ENCODE measurements at places on chromosomes 3 and 15.

GRCh38 chr3:149796026-149796425 is 3.7 kb upstream of the ANKUB1 start:
- no peak for DNase-seq

GRCh38 chr3:126834596-126835471 is 130.8 kb downstream of the CHCHD6 start:
- DNase-seq, result no peak

DNA sequence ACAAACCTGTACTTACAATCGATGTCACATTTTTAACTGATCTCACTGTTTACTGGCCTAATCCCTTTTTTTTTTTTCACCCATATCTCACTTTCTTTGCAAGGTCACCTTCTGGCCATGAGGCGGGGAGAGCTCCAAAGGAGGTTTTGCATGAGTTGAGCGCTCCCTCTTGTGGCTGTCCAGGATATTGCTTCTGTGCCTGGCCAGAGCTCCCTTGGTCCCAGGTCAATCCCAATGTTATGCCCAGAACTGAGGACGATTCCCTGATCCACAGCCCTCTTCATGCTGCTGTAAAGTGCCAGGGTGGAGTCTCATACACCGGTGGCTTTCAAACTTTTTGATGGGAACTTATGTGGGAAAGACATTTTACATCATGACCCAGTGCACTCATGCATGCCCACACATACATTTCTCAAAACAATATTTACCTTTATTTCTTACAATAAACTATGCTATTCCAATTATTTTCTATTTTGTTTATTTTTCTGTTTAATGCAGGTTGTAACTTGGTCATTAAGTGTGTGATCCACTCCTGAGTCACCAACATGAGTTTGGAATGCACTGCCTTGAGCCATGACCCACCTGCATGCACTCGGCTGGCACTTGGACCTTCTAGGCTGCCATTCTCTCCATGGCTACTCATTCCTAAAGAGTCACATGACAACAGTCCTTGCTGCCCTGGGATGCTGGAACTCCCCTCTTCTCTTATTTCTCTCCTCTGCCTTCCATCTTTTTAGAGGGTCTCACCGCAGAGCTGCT is 9.6 kb upstream of the SST start:
- DNase-seq, result peak; percentile 24

DNA sequence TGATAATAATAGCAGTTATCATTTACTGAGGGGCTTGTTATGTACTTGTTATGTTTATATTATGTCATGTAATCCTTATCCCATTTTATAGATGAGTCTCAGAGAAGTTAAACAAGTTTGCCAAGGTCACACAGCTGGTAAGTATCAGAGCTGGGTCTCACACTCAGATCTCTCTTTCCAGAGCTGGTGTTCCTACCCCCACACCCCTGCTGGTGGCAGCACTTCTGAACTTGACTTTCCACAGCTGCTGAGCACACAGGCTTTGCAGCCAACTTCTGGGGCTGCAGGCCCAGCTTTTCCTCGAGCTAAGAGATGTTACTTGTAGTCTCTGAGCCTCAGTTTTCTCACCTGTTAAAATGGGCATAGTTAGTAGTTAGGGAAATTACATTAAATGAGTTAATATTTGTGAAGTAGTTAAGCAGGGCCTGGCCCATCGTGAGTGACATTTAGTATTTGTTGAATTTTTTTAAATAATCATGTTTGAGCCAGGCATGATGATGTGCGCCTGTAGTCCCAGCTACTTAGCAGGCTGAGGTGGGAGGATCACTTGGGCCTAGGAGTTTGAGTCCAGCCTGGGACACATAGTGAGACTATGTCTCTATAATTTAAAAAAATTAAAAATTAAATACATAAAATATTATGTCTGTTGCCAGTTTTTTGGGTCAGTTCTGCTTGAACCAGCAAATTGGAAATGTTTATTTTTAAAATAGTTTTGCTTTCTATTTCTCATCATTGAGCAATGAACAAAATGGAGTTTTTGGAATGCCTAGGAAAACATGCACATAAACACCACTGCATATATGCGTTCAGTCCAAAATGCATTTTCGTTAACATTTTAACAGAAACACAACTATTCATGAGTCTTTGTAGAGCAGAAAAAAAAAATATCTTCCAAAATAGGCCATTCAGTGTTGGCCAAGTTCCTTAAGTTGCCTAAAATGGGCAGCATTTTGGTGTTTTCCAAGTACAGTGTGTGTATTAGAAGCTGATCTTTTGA is 87.3 kb downstream of the SMAD6 start:
- DNase-seq, result no peak

DNA sequence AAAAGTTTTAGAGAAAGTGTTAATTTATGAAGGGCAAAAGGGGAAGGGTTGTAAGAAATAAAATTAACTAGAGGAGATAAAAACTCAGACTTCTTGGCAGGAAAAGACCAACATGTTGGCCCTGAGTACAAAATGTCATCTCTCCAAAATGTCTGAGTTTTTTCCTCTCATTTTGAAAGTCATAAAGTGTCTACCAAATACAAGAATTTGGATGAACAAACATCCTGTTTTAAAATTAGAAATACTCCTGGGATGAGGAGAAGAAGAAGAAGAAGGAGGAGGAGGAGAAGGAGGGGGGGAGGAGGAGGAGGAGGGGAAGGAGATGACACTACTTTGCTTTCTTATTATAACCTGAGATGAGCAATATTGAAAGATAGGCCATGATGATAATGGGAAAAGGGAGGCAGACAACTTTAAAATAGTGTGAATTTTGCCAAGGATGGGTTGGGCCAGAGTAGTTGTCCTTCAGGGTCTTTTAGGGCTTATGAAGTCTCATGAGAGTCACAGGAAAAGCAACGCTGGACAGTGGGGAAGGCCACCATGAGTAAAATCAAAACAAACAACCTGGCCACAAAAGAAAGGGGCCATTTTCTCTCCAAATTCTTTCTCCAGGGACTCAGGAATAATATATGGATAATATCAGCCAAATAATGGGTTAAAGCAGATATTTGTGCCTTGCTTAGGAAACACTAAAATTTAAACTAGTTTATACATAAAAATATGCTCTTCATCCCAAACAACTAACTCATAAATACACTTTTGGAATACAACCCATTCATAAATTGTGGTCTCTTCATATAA is 632.9 kb downstream of the EPHA3 start:
- no peak for DNase-seq

GRCh38 chr3:36843065-36844051 is 79.0 kb upstream of the DCLK3 start:
- peak; percentile 6 for DNase-seq

DNA sequence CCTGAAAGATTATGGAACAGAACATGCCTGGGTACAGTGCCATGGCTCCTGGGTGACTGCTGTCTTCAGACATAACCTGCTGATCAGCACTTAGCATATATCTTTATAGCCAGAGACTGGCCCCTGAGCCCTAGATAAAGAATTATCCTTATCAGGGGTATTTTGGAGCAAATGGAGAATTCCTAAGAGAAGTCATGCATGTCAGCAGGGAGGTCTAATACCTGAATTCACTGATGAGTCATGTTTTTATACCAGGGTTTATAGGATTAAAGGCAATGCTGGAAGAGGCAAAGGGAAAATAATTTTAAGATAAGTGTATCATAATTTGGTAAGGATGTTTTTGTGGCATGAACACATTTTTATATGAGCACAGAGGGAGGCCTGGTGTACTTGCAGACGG is 159.8 kb downstream of the ADAMTSL3 start:
- DNase-seq, result no peak

DNA sequence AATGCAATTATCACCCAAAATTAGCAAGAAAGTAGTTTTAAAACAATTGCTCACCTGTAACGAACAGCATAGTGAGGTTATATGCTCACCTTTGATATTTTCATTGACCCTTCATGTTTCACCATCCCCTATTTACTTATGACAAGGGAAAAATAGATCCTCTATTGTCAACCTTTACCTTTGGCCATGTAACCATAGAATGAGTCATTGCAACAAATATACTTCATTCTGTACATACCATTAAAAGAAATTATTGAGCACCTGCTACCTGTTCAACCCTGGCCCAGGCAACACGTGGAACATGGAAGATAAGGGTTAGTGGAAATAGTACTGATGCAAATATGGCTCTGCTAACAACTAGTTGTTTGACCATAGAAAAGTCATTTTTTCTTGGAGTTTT is 20.2 kb downstream of the LSAMP start:
- no peak for DNase-seq

- no peak for DNase-seq
These were observed 500.5 kb downstream of the TBL1XR1 start for GRCh38 chr3:176696816-176697215.

GRCh38 chr15:29570948-29571791 is 251.1 kb downstream of the TJP1 start:
- DNase-seq, result no peak

DNA sequence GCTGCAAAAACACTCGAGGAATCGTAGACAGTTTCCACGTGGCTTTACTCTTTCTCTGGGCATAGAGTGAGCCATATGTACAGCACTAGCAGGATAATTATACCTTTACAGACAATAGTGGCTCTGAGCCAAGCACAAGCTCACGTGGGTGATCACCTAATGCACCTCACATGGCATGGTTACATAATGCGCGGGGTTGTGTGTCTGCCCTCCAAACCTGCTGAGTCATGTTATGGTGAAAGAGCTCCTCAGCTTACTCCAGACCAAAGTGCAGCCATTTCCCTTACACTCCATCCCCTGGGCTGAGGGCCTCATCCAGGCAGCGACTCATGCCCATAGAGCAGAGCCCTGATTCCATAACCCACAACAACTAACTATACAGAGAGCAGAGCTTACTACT is 1458.4 kb upstream of the CADM2 start:
- DNase-seq, result no peak

DNA sequence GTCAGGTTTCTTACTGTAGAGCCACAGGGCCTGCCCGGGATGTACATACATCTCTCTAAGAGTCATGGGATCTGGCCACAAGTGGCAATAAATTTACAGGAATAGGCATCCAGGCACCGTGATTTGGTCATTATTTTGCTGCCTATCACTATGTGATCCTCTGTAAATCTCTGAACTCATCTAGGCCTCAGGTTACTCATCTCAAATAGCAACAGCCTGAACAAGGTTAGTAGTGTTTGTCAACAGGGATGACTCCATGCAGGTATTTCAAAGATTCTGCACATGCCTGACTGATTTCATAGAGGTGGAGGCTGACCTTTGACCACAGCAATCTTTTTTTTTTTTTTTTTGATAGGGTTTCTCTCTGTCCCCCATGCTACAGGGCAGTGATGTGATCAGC is 88.8 kb upstream of the TBL1XR1 start:
- DNase-seq, result no peak

GRCh38 chr3:171676601-171677175 is 133.6 kb downstream of the PLD1 start:
- DNase-seq, result no peak

DNA sequence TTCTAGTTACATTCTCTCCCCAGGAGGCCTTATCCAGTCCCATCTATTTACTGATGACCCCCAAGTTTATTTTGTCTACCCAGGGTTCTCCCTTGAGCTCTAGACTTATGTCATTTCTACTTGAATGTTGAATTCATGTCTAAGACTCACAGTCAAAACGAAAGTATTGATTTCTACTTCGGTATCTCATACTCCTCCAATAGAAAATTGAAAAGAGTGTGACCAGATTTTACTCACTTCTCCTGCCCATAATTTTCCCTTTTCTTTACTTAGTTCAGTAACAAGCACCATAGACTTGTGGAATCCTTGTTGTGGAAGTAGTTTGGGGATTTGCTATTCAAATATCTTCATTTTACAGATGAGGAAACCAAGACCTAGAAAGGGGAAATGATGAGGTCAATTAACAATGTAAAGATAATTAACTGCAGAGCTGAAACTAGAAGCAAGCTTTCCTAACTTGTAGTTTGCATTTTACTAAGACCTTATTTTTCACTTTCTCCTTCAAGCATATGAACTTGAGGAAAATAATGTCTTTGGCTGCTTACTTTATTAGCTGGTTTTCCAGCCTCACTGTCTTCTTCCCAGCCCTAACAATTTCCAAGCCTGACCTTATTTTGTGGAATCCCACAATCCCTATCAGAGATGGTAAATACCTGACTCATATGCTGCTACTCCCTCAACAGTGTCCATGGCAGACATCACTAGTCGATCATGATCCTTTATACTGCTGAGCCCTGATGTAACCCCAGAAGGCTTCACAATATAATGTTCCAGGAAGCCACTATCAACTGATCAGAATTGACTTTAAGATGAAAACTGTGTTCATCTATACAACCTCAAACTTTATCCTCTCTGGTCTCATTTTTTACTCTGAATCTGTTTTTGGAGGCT is 123.9 kb upstream of the AGBL1 start:
- no peak for DNase-seq

GRCh38 chr15:90241343-90242192 is 7.6 kb downstream of the GDPGP1 start:
- no peak for DNase-seq

- DNase-seq, result no peak
These were observed 24.8 kb downstream of the ANAPC13 start for GRCh38 chr3:134460965-134461364.
